ENCODE measurements at places on chromosomes 4 and X. TPM values are rescaled to one million over a fixed set of nuclear protein-coding genes. Genes with fewer than 3 reads are reported as not detected.

OPN1LW gene
- not detected for total RNA-seq

MAMLD1 gene
- 2.3 TPM for total RNA-seq

ZDHHC15 gene
- total RNA-seq, result 0.14 TPM

SMIM31 gene
- total RNA-seq, result not detected

CDKL5 gene
- 3.7 TPM for total RNA-seq

HPF1 gene
- 55.9 TPM for total RNA-seq

ADGRG2 gene
- total RNA-seq, result not detected

CXCL11 gene
- total RNA-seq, result 1.1 TPM

SPP1 gene
- total RNA-seq, result not detected

BTK gene
- total RNA-seq, result 0.14 TPM

FGFBP1 gene
- total RNA-seq, result not detected

CT45A7 gene
- not detected for total RNA-seq

REPS2 gene
- 4.4 TPM for total RNA-seq

GUCY1B1 gene
- total RNA-seq, result 0.66 TPM

SLC4A4 gene
- 0.13 TPM for total RNA-seq

NMU gene
- total RNA-seq, result 0.53 TPM

DMP1 gene
- total RNA-seq, result not detected

SOD3 gene
- not detected for total RNA-seq
